Spleen (tissue), 13 donors: ENCODE measurements at places on chromosomes 4 and X. TPM values are rescaled to one million over a fixed set of nuclear protein-coding genes. Genes with fewer than 3 reads are reported as not detected.

The MAMLD1 gene
- polyA plus RNA-seq = 2.0 TPM

GRCh38 chr4:27129871-27130366, 269.3 kb downstream of the STIM2 start:
- H3K36me3 ChIP-seq = no peaks in the 10 kb centered on the region
- no peaks in the 10 kb centered on the region for H3K27me3 ChIP-seq
- H3K4me3 ChIP-seq = no peak overlapping the region
- no peak for DNase-seq

- DNase-seq = no peak
- H3K4me1 ChIP-seq = no peaks in the 10 kb centered on the region
- H3K27me3 ChIP-seq = no peaks in the 10 kb centered on the region
Observed at GRCh38 chrX:133555782-133556458, 140.6 kb upstream of the GPC4 start.

GRCh38 chr4:80446664-80447063, 111.1 kb downstream of the CFAP299 start:
- H3K4me1 ChIP-seq = no peaks in the 10 kb centered on the region
- DNase-seq = no peak
- no peak overlapping the region for H3K4me3 ChIP-seq
- no peaks in the 10 kb centered on the region for H3K36me3 ChIP-seq
- H3K27me3 ChIP-seq = no peaks in the 10 kb centered on the region
- H3K27ac ChIP-seq = no peak overlapping the region

DNA sequence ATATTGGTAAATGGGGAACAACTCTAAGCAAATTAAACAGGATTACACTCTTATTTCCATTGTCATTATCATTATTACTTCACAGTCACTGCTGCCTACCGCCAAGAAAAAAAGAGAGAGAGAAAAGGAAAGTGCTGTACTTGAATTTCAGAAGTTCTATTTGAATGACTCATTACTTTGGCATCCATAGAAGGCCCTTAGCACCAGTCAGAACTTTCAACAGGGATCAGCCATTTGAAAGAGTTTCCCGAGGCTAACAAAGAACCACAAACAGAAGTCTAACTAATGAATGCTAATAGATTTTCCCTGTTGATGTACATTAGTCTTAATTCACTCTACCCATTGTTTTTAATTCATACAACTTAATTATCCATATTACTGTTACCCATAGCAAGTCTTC, 116.3 kb downstream of the SHROOM4 start:
- H3K36me3 ChIP-seq = no peaks in the 10 kb centered on the region
- no peak overlapping the region for H3K4me3 ChIP-seq
- no peak overlapping the region for H3K27ac ChIP-seq

The CASP6 gene
- polyA plus RNA-seq = 10.1 TPM

GRCh38 chr4:183872531-183872930, 32.6 kb upstream of the STOX2 start:
- no peaks in the 10 kb centered on the region for H3K36me3 ChIP-seq
- H3K4me1 ChIP-seq = no peaks in the 10 kb centered on the region
- no peaks in the 10 kb centered on the region for H3K27me3 ChIP-seq
- DNase-seq = no peak
- no peak overlapping the region for H3K27ac ChIP-seq
- no peak overlapping the region for H3K4me3 ChIP-seq

DNA sequence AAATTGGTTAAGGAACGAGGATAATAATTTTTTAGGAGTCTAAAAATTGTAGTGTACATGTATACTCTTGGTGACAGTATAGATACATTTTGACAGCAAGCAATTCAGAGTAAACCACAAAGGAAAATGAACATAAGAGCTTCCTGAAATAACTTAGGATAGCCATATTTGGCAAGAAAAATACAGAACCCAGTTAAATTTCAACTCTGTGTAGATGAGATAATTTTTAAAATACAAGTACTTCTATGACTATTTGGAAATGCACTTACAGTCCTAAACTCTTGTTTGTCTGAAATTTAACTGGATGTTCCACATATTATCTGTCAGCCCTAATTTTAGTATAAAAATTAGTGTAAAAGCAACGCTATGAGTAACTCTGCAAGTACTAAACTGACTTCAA, 124.4 kb upstream of the PCDH18 start:
- no peak for DNase-seq
- H3K36me3 ChIP-seq = no peaks in the 10 kb centered on the region
- H3K4me3 ChIP-seq = no peak overlapping the region
- no peaks in the 10 kb centered on the region for H3K27me3 ChIP-seq
- no peaks in the 10 kb centered on the region for H3K4me1 ChIP-seq

DNA sequence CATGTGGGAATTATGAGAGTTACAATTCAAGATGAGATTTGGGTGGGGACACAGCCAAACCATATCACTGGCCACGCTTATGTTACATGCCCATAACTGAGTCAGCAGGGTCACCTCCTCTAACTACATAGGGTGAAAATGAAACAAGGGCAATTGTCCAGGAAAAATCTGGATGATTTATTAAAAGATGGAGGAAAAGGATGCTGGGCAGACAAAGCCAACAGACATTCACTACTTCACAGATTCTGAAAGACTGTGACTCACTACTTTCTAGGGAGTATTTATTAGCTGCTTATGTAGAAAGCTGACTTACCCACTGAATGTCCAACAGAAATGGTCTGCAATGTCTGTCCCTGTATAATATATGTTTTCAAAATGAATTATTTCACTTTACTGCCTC, 72.4 kb downstream of the APBB2 start:
- H3K4me3 ChIP-seq = no peak overlapping the region
- no peak overlapping the region for H3K27ac ChIP-seq
- H3K27me3 ChIP-seq = no peaks in the 10 kb centered on the region
- no peak for DNase-seq
- no peaks in the 10 kb centered on the region for H3K36me3 ChIP-seq

GRCh38 chr4:98290511-98290910, 29.3 kb downstream of the RAP1GDS1 start:
- no peak overlapping the region for H3K4me3 ChIP-seq
- H3K27ac ChIP-seq = no peak overlapping the region
- DNase-seq = no peak
- H3K4me1 ChIP-seq = peaks cover 13% of the 10 kb centered on the region
- H3K27me3 ChIP-seq = no peaks in the 10 kb centered on the region

The TCEANC gene
- polyA plus RNA-seq = 3.5 TPM

DNA sequence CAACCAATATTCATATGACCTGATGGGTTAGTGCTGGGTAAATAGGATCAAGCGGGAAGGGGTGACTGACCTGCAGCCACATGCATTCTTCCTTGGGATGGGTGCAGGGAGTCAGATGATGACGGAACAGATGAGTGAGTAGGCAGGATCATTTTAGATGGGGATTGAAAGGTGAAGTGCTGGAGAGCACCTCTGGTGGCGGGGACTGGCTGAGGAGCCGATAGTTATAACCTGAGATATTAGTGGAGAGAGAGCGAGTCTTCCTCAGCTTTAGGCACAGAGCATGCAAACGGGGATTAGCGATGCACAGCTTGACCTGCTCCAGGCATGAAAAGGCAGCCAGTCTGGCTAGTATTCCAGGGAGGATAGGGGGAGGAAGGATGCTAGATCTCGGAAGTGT, 99.1 kb downstream of the AFF1 start:
- H3K27me3 ChIP-seq = no peaks in the 10 kb centered on the region
- no peak for DNase-seq
- no peaks in the 10 kb centered on the region for H3K36me3 ChIP-seq
- H3K4me1 ChIP-seq = peaks cover 67% of the 10 kb centered on the region
- H3K4me3 ChIP-seq = no peak overlapping the region

The CTAG1B gene
- polyA plus RNA-seq = not detected

GRCh38 chrX:136768469-136769084, 12.2 kb downstream of the ARHGEF6 start:
- no peaks in the 10 kb centered on the region for H3K27me3 ChIP-seq
- H3K36me3 ChIP-seq = no peaks in the 10 kb centered on the region
- no peak overlapping the region for H3K4me3 ChIP-seq
- DNase-seq = peak; percentile 77
- H3K27ac ChIP-seq = peak overlapping the region; percentile 91
- H3K4me1 ChIP-seq = peaks cover 46% of the 10 kb centered on the region

DNA sequence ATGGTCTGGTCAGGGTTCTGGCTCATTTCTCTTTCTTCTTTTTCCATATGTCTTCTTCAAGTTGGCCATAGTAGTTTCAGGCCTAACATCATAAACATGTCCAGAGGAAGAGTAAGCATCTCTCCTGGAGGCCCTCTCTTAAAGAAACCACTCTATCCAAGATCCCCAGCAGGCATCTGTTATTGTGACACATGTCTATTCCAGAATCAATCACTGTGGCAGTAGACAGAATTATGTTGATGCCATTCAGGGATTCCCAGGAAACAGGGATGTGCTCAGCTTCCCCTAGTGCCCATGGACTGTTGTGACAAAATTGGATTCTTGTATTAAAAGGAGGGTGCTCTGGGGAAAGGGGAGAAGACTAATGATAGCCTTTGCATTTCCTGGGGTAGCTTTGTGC, 224.0 kb downstream of the HNRNPD start:
- H3K27ac ChIP-seq = no peak overlapping the region
- H3K4me3 ChIP-seq = no peak overlapping the region
- H3K27me3 ChIP-seq = no peaks in the 10 kb centered on the region

The SERTM2 gene
- polyA plus RNA-seq = 0.45 TPM

GRCh38 chr4:10688022-10688421, 3.5 kb upstream of the CLNK start:
- no peak for DNase-seq
- H3K27ac ChIP-seq = no peak overlapping the region

DNA sequence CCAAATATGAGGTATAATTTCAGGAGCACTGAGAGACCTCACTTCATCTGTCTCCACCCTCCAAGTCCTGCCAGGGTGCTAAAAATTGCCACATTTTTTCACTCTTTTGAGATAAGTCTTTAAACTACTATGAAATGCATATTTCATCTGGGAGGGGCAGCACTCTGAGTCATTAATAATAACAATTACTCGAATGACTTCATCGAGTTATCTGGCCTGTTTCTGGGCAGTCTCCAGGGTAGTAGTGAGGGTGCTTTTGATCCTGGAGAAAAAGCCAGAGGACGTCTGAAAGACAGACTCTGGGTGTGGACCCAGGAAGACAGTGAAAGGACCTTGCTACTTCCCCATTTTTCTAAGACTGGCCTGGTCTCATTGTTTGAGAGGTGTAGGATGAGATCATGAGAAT, 42.3 kb upstream of the SRD5A3 start:
- no peak overlapping the region for H3K27ac ChIP-seq
- H3K36me3 ChIP-seq = no peaks in the 10 kb centered on the region
- no peaks in the 10 kb centered on the region for H3K4me1 ChIP-seq
- H3K4me3 ChIP-seq = no peak overlapping the region

The FMR1 gene
- 30.5 TPM for polyA plus RNA-seq

The MAGEB18 gene
- polyA plus RNA-seq = not detected

The FGB gene
- polyA plus RNA-seq = not detected

- no peak overlapping the region for H3K27ac ChIP-seq
- H3K36me3 ChIP-seq = no peaks in the 10 kb centered on the region
- DNase-seq = no peak
- no peaks in the 10 kb centered on the region for H3K4me1 ChIP-seq
- H3K27me3 ChIP-seq = no peaks in the 10 kb centered on the region
Observed at GRCh38 chr4:10659251-10659650, 25.3 kb downstream of the CLNK start.

- no peak overlapping the region for H3K27ac ChIP-seq
- no peak overlapping the region for H3K4me3 ChIP-seq
- no peaks in the 10 kb centered on the region for H3K27me3 ChIP-seq
- H3K36me3 ChIP-seq = no peaks in the 10 kb centered on the region
- DNase-seq = peak; percentile 68
Observed at GRCh38 chr4:951594-952468, 19.6 kb downstream of the TMEM175 start.

The DOCK11 gene
- 35.6 TPM for polyA plus RNA-seq

The OSTC gene
- polyA plus RNA-seq = 77.2 TPM

GRCh38 chr4:52376132-52376704, 282.9 kb downstream of the USP46 start:
- no peaks in the 10 kb centered on the region for H3K36me3 ChIP-seq
- H3K4me1 ChIP-seq = no peaks in the 10 kb centered on the region
- no peak for DNase-seq
- H3K4me3 ChIP-seq = no peak overlapping the region
- no peak overlapping the region for H3K27ac ChIP-seq
- peaks cover 5% of the 10 kb centered on the region for H3K27me3 ChIP-seq
